Left lobe of liver (tissue), 2 donors: ENCODE measurements at places on chromosomes 12 and 14. TPM values are rescaled to one million over a fixed set of nuclear protein-coding genes. Genes with fewer than 3 reads are reported as not detected.

GALNT9 gene
- not detected for total RNA-seq

DNA sequence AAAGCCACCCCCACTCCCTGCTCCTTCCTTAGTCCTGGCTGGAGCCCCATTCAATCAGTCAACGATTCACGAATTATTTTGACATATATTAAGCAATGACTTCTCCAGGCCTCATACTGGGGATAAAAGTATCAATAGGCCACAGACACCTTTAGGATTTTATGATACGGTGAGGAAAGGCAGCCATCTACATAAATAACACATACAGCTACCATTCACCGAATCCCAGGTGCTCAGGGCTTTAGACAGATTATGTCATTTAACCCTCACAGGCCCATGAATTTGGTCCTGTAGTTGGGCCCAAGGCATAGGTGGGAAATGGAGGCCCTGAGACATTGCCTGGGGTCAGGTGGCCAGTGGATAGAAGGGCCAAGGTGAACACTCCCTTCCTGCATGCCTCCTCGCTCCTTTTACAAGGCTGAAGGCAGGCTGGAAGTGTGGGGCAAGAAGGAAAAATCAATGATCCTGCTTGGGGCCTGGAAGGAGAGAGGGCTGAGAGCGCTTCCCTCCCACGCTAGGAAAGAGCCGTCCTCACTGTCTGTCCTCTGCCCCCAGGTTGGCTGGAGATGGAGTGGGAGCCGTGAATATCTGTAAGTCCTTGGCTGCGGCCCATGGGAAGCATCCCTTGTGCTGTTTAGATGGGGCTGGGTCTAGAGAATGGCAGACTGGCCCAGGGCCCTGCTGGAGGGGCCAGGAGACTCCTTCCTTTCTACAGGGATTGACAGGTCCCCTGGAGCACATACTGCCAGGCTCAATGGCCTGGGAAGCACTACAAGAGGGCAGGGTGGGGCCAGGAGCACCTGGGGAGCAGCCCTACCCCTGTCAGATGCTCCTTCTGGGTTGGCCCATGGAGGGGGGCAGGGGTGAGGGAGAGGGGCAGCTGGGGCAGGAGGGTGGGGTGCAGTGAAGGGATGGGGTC lies 14.8 kb downstream of the KRT7 start:
- DNase-seq, result no peak

GRCh38 chr14:58166005-58166983 lies 14.3 kb upstream of the ARMH4 start:
- peak; percentile 76 for DNase-seq

DNA sequence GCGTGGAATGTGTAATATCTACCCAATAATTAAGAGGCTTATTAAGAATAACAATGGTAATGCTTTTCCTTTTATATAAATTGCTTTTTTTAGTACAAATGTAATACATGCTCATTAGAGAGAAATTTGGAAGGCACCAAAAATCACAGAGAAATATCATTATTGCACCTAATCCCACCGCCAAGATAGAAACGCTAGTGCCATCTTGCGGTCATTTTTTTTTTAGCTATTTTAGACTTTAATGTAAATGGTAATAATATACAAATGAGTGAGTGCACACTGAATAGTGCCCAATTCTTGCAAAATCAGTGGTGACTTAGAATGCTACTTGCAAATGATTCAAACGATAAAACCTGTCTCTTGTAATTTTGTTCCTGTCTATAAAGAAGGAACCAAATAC lies 576.8 kb upstream of the TMEM132C start:
- DNase-seq, result no peak

DNA sequence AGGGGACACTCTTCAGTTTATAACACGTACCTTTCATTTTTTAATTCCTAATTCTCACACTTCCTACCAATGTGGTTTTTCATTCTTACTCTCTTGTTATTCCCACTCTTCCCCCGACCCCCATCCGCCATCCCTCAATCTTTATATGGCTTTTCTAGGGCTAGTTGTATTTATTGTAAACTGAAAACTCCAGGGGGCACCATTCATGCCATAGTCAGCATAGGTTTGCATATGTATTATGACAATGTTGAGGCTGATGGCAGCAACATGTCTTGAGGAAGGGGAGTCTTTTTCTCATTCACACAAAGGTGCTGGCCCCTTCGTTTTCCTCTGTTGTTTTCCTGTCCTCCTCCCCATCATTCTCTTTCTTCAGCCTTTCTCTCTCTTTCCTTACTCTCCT lies 27.7 kb upstream of the LTA4H start:
- DNase-seq, result no peak

DNA sequence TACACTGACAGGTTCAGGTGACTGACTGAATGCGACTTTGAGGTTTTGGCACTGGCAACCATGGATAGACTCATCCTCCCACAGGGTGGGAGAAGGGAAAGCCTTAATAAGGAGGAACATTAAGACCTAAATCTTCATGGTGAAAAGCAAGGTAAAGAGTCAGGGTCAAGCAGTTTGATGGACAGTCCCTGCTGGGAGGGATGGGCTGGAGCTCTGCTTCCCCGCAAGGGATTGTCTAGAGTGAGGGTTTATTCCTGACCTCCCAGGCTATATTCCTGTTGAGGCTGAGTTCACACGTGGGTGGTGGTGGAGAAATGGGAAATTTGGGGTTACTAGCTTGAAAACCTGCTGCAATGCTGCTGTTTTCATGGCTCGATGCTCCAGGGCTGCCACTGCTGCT lies 9.4 kb upstream of the STAC3 start:
- no peak for DNase-seq

DNA sequence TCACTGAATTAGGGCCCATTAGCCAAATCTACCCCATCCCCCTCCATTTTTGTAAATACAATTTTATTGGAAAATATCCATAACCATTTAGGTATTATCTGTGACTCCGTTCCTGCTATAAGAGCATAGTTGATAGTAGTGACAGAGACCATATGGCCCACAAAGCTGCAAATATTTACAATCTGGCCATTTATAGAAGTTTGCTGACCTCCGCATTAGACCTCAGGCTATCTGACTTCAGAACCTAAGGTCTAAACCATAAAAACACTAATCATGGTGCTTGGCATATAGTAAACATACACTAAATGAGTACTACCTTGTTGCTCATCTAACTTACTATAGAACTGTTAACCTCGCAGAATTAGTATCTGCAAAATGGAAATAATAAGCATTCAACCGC lies 124.8 kb downstream of the NPAS3 start:
- DNase-seq, result no peak
